ENCODE measurements at places on chromosomes 3 and 15.

GRCh38 chr3:123018683-123019082 lies 8.9 kb downstream of the SEMA5B start:
- no peak for DNase-seq

DNA sequence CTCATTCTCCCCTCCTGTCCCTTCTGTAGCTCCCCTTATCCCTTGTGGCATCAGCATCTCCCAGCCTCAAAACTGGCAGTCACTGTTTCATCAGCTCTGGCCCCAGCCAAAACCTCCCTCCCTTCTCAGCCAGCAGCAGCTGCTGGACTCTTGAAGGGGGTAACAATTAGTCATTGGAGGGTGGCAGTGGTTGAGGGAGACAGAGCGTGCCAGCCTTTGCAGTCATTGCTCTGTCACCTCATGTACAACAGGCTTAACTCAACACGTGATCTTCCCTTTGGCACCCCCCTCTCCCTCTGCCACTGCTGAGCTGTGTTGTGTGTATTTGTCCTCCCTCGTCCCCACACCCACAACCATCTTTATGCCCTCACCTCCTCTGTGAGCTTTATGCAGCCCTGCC lies 28.2 kb downstream of the RBP2 start:
- DNase-seq = no peak

DNA sequence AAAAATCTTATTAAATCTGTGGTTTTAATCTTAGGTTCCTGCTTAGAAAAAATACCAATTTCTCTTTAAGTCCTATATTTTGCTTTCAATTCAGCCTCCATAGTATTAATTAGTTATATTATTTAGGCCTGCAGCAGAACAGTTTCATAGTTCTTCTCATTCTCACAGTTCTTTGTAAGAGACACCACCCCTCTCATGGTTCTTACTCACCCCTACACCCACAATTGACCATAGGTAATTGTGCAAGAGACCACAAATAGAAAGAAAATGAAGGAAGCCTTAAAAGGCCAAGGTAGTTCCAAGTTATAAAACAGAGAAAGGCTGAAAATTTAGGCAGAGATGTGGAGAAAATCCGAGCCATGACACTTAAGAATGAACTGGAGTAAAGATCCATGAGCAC lies 415.3 kb downstream of the TIGIT start:
- no peak for DNase-seq

GRCh38 chr3:105579439-105579838 lies 212.7 kb downstream of the ALCAM start:
- DNase-seq = no peak

- peak; percentile 48 for DNase-seq
Measured at GRCh38 chr3:178289544-178290160, 246.6 kb upstream of the KCNMB2 start.

- peak; percentile 82 for DNase-seq
Measured at GRCh38 chr3:148697306-148698189, at the start of gene AGTR1. Gene AGTR1, plus strand, starts transcription at chr3:148697903. Its CDS starts 43,133 bp downstream, at chr3:148741036.

GRCh38 chr3:124597273-124597672 lies 133.0 kb upstream of the UMPS start:
- DNase-seq = peak; percentile 46

- DNase-seq = no peak
Measured at GRCh38 chr3:135622215-135622614, 343.3 kb upstream of the PPP2R3A start.

DNA sequence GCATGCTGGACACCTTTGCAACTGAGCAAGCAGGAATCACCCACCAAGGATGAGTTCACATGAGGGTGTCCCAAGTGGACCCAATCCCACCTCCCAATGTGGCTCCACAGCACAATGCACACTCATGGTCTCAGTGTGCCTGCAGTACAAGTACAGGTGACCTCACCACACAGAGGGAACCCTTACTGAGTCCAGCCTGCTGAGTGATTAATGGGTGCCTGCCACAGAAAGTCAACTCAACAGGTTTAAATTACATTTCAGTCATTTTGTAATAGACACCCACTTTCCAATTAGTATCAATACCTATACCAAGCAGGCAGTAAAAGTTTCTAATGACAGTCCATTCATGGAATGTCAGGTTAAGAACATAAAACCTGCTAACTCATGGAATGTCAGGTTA lies 59.5 kb downstream of the HERC2 start:
- DNase-seq = no peak

GRCh38 chr15:31206386-31207181 lies 105.1 kb upstream of the TRPM1 start:
- DNase-seq = no peak

- no peak for DNase-seq
Measured at GRCh38 chr3:76998555-76998954, 41.3 kb upstream of the ROBO2 start.

- peak; percentile 29 for DNase-seq
Measured at GRCh38 chr3:126149960-126150515, 30.3 kb downstream of the ALDH1L1 start.

DNA sequence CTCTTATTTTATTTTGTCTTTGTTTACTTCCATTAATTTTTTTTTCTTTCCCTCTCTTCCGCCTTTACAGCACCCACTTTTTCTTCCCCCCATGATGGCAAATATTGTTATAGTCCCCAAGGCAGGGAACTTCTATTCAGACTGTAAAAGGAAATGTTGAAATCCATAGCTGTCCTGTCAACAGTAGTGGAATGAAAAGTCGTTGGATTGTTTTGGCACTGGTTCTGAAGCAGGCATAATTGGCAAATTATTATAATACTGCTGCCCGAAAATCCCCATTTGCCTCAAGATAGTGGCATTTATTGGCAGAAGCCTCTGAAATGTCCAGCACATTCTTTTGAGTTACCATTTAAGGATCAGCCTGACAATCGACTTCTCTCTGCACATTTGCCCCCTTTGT lies 150.6 kb downstream of the TPRG1 start:
- no peak for DNase-seq

DNA sequence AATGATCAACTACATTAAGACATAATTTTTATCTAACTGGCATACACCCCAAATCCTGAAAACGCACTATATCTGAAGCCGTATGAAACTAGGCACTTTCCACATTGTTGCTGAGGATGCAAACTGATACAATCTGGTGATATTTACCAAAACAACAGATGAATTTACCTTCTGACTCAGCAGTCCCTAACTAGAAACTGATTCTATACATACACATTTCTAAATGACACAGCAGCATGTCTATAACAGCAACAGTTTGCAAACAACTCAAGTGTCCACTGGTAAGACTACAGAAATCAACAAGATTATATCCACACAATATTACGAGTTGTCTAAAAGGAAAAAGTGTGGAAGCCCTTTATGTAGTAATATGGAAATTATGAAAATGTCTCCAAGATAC lies 22.9 kb downstream of the SECISBP2L start:
- DNase-seq = no peak

DNA sequence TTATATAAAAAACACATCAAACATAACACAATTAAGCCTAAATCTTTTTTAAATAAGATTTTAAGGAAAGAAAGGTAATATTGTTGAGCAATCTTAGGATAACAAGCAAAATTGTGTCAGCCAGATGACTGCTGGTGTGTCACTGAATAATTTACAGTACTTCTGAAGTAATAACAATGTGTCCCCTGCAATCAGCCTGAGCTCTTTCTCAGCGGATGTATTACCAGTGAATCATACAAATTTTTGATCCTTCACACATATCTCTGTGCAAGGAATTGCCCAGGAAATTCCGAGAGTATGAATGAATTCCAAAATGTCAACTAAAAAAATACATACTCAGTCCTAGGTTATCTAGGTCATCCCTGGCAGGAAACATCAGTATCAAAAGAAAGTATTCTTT lies 76.6 kb upstream of the PTX3 start:
- no peak for DNase-seq

DNA sequence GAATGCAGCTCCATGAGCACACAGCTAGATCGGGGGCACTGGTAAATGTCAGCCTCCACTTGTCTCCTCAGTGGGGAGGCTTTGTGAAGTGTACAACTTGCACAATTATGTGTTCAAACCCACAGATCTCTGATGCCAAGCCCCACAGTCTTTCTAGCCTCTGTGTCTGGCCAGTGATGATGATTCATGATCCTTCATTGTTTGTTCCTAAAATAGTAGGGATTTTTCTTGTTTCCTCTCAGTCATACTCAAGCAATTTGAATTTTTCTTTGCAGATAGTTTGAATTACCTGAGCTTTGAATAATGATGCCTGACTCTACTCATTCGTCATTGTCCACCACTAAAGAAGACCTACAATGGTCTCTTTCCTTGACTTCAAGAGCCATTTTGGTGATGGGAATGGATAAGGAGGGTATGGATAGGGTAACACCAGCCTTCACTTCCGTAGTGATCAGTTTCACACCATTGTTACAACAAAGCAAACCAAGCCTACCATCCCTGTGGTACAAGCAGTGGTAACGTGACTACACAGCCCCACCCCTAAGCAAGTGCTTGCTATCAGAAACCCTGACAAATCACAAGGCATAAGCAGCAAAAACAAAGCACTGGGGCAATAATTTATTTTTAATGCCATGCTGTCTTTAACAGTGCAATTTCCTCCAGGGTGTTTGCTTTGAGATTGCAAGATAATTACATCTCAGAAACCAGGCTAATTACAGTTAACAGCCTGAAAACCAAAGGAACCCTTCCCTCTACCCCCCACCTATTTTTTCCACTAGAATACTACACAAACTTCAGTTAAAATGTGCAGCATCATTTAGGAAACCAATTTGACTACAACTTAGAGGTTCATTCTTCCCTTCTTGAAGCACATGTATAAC lies 114.1 kb upstream of the PPP2R3A start:
- no peak for DNase-seq

GRCh38 chr15:73935547-73935946 lies 9.3 kb downstream of the LOXL1 start:
- peak; percentile 24 for DNase-seq

- no peak for DNase-seq
Measured at GRCh38 chr3:67683522-67683921, 29.1 kb upstream of the SUCLG2 start.

DNA sequence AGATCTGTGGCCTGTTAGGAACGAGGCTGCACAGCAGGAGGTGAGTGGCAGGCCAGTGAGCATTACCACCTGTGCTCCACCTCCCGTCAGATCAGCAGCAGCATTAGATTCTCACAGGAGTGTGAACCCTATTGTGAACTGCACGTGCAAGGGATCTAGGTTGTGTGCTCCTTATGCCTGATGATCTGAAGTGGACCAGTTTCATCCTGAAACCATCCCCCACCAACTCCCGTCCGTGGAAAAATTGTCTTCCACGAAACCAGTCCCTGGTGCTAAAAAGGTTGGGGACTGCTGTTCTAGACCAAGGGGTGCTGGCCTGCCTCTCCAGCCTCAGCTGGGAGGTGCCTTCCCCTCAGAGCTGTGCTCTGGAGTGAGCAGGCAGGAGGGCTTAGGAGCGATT lies 61.4 kb downstream of the RPLP1 start:
- no peak for DNase-seq

- no peak for DNase-seq
Measured at GRCh38 chr3:10548992-10549391, 43.6 kb upstream of the ATP2B2 start.

GRCh38 chr3:16801223-16801622 lies 83.5 kb upstream of the PLCL2 start:
- no peak for DNase-seq
